ENCODE measurements at places on chromosomes 7 and 10. TPM values are rescaled to one million over a fixed set of nuclear protein-coding genes. Genes with fewer than 3 reads are reported as not detected.

DNA sequence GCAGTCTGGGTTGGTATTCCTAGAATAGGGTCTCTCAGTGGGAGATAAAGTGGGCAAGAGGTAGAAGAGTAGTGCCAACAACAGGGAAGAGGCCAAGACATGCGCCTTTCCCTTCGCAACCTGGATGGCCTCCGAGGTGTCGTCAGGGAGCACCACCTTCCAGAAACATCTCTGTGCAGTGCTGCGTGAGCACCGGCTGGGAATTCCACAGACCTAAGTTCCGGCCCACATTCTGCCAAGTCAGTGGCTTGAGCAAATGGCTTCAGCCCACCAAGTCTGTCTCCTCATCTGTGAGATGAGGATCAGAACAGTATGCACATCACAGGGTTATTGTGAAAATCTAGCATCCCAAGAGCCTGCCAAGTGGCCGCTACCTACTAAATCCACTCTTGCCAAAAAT is 40.6 kb downstream of the CCDC3 start:
- H3K36me3 ChIP-seq = no peaks in the 10 kb centered on the region
- DNase-seq = no peak
- no peaks in the 10 kb centered on the region for H3K4me1 ChIP-seq
- H3K27ac ChIP-seq = no peak overlapping the region
- peaks cover 3% of the 10 kb centered on the region for H3K27me3 ChIP-seq
- H3K4me3 ChIP-seq = no peak overlapping the region

- H3K27me3 ChIP-seq = peaks cover 8% of the 10 kb centered on the region
- H3K4me1 ChIP-seq = no peaks in the 10 kb centered on the region
Measured at GRCh38 chr10:24202181-24202570, 6.8 kb upstream of the KIAA1217 start.

- H3K27me3 ChIP-seq = no peaks in the 10 kb centered on the region
- no peaks in the 10 kb centered on the region for H3K36me3 ChIP-seq
- no peak overlapping the region for H3K4me3 ChIP-seq
- H3K4me1 ChIP-seq = peaks cover 12% of the 10 kb centered on the region
Measured at GRCh38 chr10:104350127-104350635, 3.5 kb upstream of the CFAP58 start.

GRCh38 chr10:98391065-98391464 is 23.9 kb downstream of the PYROXD2 start:
- H3K27me3 ChIP-seq = peaks cover 2% of the 10 kb centered on the region
- no peak overlapping the region for H3K27ac ChIP-seq
- no peak for DNase-seq
- H3K36me3 ChIP-seq = peaks cover 12% of the 10 kb centered on the region
- no peak overlapping the region for H3K4me3 ChIP-seq

FGL2 gene
- not detected for total RNA-seq

HYCC1 gene
- 107 TPM for total RNA-seq
